ENCODE measurements at places on chromosomes 3 and 15.

- no peak for DNase-seq
Measured at GRCh38 chr15:85035980-85036379, 54.3 kb downstream of the PDE8A start.

DNA sequence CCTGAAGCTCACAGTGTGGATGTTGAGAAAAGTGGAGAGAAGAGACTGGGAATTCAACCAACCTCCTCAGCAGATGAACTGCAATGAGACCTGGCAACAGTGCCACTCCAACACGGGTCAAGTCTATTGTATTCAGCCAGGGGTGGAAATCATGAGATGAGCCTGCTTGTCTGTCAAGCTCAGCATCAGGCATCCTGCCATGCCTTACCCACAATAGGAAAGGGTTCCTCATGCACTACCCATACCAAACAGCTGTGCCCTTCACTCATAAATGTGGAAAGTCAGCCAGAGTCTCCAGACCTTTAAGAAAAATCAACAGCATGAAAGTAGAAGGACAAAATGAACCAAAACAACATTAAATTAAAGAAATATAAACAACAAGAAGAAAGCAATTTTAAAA lies 542.1 kb downstream of the EPHB1 start:
- DNase-seq, result no peak

- no peak for DNase-seq
Measured at GRCh38 chr3:59963676-59964075, 913.9 kb upstream of the CFAP20DC start.

- no peak for DNase-seq
Measured at GRCh38 chr3:17915341-17915740, 172.9 kb upstream of the TBC1D5 start.

DNA sequence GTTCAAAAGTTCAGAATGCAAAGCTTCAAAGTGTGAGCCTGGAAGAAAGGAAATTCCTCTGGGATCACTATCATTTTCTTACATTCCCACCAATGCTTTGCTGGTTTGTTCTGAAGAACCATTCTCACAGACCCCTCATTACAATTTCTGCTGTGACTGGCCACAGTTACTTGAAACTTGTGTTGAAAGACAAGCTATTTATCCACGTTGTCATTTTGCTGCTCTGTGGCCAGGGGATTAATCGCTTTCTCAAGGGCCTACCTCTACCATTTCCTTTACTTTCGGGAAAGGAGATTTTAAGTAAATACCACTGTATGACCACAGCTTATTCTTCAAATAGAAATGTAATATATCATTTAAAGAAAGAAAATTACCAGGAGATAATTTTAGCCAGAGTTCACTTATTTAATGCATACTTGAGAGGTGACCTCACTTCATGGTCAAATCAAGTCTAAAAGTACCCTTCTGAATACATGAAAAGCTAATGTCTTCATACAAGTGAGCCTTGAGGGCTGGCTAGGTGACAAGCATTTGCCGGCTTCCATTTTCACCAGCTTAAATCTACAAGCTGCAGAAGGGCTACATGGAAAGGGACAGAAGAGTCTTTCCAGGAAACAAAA lies 69.8 kb upstream of the ROBO2 start:
- DNase-seq, result no peak

- no peak for DNase-seq
Measured at GRCh38 chr3:69817988-69818387, 78.7 kb downstream of the MITF start.

GRCh38 chr15:48546296-48546695 lies 99.2 kb downstream of the FBN1 start:
- no peak for DNase-seq

DNA sequence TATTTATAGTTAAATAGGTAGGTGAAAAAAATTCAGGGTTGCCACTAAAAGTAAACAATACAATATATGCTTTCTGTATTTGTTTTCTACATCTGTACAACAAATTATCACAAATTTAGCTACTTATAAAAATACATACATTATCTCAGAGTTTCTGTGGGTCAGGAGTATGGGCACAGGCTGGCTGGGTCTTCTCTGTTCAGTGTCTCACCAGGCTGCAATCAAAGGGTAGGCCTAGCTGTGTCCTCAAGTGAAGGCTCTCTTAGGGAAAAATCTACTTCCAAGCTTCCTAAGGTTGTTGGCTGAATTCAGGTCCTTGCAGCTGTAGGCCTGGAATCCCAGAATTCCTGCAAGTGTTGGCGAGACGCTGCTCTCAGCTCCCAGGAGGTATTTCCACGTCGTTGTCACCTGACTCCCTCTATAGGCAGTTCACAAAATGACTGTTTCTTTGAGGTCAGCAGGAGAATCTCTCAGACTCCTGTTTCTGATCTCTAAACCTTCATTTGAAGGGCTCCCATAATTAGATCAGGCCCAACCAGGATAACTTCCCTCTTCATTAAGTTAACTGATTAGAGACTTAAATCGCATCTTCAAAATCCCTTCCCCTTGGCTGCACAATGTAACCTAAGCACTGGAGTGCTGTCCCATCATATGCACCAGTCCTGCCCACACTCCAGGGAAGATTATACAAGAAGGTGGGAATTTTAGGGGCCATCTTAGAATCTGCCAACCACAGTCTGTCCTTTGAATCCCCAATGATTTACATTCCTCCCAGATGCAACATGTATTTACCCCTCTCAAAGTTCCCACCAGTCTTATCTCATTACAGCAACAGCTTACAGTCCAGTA lies 296.6 kb downstream of the SUCLG2 start:
- DNase-seq, result peak; percentile 13

DNA sequence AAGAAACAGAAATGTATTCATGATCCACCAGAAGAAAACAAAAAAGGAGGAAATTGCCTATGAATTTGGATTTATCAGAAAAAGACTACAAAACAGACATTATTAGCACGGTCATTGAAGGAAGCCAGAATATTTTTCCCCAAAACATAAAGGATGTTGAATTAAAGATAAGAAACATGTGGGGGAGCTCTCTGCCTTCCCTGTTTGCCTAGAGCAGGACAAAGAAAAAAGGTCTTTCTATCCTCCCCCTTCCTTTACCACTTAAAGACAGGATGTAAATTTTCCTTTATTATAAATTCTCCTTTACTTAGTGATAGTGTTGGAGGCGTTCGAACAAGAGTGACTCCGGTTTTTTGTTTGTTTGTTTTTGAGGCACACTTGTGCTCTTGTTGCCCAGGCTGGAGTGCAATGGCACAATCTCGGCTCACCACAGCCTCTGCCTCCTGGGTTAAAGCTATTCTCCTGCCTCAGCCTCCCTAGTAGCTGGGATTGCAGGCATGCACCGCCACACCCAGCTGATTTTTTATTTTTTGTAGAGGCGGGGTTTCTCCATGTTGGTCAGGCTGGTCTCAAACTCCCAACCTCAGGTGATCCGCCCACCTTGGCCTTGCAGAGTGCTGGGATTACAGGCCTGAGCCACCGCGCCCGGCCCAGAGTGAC lies 14.9 kb upstream of the RPN1 start:
- DNase-seq, result no peak

- DNase-seq, result no peak
Measured at GRCh38 chr15:26562336-26562735, 210.5 kb downstream of the GABRB3 start.

DNA sequence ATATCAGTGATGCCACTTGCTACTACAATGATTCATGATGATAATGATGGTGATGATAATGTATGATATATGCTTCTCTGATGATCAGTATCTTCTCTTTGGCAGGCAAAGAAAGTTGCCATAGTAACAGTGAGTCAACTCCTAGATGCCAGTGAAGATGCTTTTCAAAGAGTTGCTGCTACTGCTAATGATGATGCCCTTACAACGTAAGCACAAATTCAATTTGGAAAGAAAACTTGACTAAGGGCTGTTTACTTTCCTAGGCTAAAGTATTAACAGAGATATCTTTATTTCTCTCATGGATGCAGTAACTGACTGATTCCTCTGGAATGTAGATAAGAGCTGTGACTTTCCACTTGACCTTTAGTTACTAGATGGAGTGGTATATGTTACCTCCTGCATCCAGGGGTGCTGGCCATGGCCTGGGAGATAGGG lies 27.8 kb downstream of the ADGRG7 start:
- DNase-seq, result peak; percentile 43

GRCh38 chr3:50674349-50675178 lies at the start of gene DOCK3:
TSS of gene DOCK3 (plus strand) at chr3:50674927. CDS start at chr3:50675264, 337 bp downstream.
- peak; percentile 65 for DNase-seq

GRCh38 chr3:32129832-32130231 lies 23.4 kb downstream of the GPD1L start:
- no peak for DNase-seq

DNA sequence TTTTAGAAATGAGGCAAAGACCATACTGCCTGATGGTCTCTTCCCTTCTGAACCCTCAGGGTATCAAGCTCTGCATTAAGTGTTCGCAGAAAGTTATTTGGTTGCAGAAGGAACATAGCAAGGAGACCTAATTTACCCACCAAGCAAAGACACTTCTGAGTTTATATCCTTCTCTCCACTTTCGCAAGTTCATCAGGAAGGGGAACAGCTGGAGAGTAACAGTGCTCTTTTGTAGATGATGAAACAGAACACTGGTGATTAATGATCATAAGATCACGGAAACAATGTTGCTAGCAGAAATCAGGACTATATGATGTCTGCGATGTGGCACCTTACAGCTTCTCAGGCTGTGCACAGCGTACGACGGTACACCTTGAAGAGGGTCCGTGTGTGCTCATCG lies 62.1 kb downstream of the NCEH1 start:
- no peak for DNase-seq

DNA sequence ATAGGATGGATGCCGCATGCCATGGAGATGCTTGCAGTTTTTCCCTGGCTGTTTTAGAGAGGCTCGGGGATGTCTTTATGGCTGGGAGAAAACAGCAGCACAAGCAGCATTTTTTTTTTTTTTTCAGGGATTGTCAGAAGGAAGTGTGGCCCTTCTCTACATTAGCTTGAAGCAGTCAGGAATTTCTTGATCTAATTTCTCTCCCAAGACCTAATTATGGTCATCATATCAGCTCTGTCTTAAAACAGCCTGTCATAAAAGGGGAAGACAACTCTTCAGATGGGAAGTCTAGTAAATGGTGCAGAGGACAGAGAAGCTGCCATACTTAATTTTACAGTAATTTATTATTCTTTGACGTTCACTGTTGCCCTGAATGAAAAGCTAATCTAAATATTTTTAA lies 44.5 kb downstream of the EAF1 start:
- DNase-seq, result no peak

- DNase-seq, result no peak
Measured at GRCh38 chr15:73323956-73324355, 44.8 kb downstream of the HCN4 start.

DNA sequence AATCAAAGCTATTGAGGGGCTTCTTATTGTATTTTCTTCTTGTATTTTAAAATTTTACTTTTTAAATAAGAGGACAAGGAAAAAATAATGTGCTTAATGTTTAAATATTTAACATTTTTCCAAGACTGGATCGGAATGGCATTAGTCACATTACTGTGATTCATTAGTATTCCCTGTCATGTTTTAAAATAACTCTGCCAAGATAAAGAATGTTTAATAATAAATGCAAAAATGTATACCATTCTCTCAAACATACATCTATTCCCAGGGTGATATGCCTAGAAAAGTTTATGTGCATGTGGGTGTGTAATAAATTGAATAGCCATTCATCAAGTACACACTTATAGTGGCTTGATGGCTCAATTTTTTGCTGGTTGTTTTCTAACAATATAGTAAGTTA lies 936.1 kb downstream of the PLOD2 start:
- DNase-seq, result no peak

- no peak for DNase-seq
Measured at GRCh38 chr3:194282436-194283122, 68.5 kb downstream of the CPN2 start.

DNA sequence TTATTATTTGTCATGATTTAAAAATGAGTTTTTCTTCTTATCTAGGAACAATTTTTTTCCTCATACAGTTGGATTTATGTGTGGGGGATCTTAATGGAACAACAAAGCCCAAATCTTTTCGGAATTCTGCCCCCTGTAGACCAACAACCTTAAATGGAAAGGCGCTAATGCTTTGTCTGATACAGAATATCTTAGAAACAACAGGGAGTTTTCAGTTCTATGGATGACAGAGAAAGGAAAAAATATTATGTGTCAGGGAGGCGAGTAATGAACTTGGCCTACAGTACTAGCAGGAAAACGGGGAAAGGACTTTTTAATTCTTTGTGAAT lies 592 bp downstream of the MOBP start:
- peak; percentile 58 for DNase-seq

GRCh38 chr15:27669641-27670040 lies 429.5 kb downstream of the OCA2 start:
- DNase-seq, result no peak

DNA sequence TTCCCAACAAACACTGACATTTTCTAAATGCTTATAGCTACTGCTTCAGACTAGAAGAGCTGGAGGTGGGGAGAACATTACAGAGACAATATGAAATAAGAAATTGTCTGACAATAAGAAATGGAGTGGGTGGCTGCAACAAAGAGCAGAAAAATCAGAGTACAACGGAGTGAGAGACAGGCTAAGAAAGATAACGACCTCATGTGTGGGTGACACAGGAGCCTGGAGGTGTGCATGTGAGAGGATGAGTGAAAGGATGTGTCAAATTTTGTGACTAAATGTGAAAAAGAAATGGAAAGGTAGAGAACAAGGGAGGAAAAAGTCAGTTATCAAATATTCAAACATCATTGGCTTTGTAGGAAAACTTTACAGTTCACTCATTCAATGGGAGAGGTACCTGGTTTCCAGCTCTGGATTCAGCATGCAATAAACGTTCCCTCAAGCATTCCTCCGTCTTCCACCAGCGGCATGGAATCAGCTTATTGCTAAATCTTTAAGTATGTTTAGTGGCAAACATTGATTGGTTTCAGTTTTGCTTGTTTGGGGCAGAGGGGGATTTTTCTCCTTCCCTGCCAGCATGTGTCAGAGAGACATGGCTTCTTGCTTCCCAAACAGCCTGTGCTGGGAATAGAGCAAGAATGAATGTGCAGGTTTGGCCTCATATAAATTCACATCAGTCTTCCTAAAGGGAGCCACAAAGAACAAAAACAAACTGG lies 103.8 kb upstream of the CHRM5 start:
- DNase-seq, result no peak

DNA sequence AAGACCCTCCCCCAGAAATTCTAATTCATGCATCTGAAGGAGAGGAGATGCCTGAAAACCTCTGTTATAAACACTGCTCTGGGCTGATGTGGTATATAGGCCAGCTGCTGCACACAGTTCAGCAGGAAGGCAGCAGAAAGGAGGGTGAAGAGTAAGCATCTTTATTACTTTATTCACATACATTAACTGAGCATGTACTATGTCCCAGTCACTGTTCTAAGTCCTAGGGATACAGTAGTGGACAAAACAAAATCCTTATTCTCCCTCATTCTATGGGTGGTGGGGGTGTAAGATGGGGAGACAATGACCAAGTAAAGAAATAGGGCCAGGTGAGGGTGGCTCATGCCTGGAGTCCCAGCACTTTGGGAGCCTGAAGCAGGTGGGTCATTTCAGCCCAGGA lies 17.8 kb upstream of the CHRNB4 start:
- DNase-seq, result no peak

GRCh38 chr15:99435113-99435695 lies 130.6 kb upstream of the MEF2A start:
- DNase-seq, result no peak

GRCh38 chr15:81562986-81563385 lies 189.0 kb upstream of the TMC3 start:
- DNase-seq, result no peak

GRCh38 chr3:72559385-72559784 lies 288.9 kb downstream of the SHQ1 start:
- no peak for DNase-seq
